Germinal center (tissue), 1 donor: ENCODE measurements at places on chromosomes 4 and X.

GRCh38 chrX:38409289-38409688 lies 56.9 kb downstream of the OTC start:
- no peak for DNase-seq

- peak; percentile 19 for DNase-seq
Measured at GRCh38 chr4:145216535-145216934, 36.1 kb upstream of the OTUD4 start.

DNA sequence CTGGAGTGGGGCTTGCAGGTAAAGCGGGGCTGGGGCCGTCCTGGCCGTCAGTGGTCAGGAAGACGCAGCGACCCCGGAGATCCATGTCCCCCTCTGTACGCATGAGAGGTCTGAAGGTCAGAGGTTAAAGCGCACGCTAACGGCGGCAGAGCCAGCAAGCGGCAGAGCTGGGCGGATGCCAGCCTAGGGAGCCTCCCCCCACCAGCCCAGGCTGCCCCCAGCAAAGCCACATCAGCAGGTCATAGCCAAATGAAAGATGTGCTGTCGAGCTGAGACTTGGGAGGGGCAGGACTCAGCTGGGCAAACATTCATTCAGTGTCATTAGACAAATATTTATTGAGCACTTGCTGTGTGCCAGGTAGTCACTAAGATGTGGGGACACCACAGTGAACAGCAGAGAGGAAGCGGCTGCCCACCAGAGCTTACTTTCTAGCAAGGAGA lies 593 bp upstream of the JAKMIP1 start:
- no peak for DNase-seq

- no peak for DNase-seq
Measured at GRCh38 chr4:24249972-24250371, 334.4 kb downstream of the DHX15 start.
